ENCODE measurements at places on chromosomes 6 and 20.
A peak's percentile ranks its signal among the peaks of the same experiment; 100 is the strongest.

GRCh38 chr6:80340280-80340679, 233.8 kb downstream of the BCKDHB start:
- no peak for DNase-seq

DNA sequence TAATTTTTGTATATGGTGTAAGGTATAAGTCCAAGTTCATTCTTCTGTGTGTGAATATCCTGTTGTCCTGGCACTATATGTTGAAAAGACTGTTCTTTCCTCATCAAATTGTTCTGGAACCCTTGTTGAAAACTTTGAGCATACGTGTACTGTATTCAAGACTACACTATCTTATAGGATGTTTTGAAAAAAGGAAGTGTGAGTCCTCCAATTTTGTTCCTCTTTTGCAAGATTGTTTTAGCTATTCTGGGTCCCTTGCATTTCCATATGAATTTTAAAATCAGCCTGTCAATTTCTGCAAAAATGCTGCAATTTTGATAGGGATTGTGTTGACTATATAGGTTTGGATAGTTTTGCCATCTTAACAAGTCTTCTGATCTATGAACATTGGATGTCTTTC, 195.2 kb downstream of the BACH2 start:
- no peak for DNase-seq

GRCh38 chr6:143410859-143411270, 39.6 kb downstream of the ADAT2 start:
- no peak for DNase-seq

DNA sequence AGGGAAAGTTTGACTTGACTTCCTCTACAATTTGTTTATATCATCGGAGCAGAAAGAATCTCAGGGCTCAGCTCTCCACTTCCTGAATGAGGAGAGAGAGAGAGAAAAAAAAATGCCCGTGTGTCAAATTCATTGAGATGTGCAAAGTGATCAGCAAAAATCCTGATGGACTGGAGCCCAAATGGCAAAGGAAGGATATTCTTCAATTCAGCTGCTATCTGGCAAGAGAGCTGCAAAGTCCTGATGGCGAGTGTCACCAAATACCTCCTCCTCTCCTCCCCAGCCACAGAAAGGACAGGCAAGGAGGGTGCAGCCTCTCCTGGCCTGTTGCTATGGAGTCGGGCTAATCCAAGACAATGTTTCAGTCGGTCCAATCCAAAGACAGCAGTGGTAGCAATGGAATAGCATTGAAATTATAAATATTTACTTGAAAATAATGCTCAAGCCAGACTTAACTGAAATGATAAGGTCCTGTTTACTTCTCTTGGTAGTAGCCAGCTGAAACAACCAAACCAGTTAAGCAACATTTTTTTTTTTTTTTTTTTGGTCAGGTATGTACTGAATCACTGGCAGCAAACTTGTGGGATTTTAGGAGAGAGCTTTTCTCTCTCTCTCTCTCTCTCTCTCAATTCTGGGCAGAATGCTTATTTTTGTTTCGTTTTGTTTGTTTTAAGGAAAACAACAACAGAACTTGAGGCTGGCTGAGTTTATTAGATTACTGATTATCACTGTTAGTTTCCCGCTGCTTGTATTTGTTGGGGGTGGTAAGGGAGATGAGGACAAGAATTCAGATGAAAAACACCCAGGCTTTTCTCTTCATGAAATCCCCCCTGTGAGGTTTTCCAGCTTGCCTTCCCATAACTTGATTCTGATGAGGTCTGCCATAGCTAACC, 204.2 kb downstream of the BCAS1 start:
- DNase-seq: no peak

DNA sequence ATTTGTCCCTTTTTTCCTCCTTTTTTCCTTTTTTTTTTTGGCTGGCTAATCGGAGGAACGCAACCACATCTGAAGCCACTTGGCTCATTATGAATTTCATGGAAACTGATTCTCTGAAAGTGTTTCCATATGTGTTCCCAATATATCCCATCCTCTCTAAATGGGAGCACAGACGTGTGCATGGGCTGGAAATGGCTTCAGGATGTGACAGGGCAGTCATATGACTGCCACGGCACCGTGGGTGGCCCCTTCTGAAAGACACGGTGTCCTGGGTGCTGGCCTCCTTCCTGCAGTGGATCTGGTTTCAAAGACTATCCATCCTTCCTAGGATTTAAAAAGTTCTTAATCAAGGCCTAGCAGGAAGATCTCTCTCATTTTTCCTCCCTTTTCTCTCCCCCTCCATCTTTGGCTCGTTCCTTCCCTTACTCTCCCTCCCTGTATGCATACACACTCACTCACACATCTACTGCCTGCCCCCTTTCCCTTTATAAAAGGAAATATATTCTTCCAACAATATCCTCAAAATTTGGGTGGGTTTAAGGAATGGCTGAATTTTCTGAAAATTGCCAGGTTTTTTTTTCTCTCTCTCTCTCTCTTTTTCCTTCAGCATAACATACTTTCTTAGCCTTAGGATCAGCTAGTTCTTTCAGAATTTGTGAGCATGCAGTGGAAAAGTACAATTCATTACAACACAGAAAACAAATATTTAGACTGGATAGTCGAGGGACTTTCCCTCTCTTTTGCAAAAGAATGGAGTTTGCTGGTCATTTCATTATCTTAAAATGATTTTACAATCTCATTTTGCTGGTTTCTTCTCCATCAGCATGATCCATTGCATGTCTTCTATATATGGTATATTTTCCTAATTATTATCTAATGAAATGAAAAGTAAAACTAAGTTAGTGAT, 161.2 kb upstream of the SUPT3H start:
- no peak for DNase-seq

GRCh38 chr6:26156850-26157250, 69.6 kb downstream of the HFE start:
- DNase-seq: peak; percentile 25

DNA sequence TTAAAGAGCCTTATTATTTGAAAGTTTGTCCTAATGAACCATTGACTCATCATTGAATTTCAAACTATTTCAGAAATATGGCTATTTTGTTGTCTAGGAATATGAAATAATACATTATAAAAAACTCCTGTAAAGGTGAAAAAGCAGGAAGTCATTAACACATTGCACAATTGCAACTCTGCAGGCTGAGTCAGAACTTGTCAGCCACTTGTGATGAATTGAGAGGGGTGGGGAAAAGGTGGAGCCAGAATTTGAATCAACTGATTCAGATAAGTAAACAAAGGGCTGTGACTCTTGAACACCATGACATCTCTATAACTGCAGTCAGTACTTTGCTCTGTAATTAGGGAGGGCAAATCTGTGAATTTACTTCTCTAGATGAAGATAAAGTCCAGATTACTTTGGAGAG, 6.0 kb downstream of the C6orf141 start:
- no peak for DNase-seq

DNA sequence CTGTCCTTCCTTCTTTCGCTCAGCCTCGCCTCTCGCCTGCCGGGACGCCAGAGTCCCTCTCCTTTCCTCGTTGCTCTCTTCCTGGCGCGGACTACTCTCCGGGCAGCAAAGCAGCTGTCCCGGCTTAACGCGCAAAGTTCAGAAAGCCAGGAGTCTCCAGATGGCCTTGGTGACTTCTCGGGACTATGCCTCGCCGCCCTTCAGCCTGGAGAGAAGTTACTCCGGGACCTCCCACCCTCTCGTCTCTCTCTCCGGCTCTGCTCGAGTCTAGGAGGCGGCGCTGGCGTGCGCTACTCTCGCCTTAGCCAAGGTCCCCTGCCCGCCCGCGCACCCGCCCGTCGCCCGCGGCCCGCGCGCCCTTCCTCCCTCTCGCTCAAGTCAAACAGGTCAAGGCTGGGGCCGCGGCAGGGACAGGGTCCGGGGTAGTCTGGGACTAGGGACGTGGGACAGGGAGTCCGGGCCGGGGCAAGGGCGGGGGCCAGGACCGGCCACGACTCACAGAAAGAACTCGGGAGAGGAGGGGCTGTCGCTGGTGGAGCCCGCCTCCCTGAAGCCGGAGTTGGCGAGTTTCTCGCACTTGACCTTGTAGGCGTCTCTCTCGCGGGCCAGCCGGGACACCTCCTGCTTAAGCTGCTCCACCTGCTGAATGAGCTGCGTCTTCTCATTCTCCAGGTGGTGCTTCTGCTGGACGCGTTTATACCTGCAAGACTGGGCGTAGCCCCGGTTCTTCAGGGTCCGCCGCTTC, 1.5 kb downstream of the MAFB start:
- no peak for DNase-seq

GRCh38 chr6:136189104-136189503, 61.0 kb downstream of the MTFR2 start:
- DNase-seq: no peak

DNA sequence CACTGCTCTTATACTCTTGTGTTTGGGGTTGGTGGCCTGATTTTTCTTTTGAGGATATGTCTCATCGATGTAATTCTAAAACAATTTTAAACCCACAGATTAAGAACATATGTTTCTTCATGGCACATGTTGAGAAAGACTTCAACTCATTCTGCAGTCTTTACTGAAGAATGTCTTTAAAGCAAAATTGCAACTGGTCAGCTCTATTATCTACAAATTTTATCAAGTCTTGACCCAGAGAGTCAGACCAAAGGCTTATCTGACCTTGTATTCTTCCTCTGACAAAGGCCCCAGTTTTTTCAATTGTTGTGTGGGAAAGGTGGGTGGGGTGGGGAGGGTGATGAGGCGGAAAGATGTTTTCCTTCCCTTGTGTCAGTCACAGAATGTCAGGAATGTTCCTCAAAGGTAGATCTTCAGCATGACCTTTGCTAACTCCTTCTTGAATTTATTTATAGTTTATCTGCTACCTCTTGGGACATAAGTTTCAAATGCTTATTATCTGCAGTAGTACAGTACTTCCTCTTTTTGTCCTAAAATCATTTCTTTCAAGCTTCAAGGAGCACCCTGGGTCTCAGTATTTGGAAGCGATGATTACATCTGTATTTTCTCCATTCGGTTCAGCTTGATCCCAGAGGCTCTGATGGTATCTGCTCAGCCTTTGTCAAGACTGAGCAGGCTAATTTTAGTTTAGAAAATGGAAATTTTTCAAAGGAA, 63.2 kb upstream of the TIAM2 start:
- DNase-seq: no peak

- peak; percentile 66 for DNase-seq
Measured at GRCh38 chr20:58236612-58237317, 8.3 kb upstream of the ANKRD60 start.

DNA sequence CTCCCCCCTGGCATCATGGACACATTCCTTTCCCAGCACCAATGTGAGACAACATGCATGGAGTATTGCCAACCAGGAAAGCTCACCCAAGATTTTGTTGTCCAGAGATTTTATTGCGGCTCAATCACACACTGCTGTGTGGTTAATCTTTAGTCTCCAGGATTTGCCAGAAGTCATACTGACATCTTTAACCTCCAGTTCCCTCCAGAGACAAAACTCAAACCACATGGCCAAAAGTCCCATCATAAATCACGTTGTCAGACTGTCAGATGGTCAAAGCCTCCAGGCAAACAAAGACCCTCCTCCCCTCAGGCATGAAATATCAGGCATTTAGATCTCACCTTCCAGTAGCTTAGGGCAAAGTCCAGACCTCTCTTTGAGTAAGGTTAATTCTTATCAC, 97.3 kb upstream of the OPRM1 start:
- DNase-seq: no peak

DNA sequence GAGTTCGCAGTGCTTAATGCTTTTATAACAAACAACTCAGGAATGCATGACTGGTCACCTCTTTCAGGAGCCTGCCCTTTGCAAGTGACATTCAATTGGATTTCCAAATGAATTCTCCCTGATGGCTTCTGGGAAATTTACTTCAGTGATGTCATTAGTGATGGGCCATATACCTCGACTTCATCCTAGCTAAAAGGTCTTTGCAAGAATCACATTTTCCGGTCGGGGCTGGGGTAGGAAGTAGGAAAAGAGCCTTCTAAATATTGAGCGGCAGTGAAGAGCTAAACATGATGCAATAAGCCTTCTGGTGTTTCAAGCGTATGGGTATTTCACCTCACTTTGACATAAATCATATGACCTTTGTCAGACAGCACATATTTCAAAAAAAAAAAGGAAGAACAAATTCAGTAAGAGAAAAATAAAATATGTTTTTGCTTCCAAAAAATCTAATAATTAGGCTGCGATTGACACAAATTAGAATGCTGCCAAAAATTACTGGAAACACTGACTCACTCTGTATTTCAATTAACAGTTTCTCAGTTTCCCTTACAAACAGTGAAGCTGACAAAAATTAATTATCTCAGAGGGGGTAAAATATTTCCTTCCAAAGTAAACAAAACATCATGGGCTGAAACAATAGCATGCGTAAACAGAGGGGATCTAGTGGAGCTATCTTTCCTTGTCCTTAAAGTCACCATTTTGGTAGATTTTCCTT, 39.8 kb downstream of the ADTRP start:
- DNase-seq: no peak

- DNase-seq: no peak
Measured at GRCh38 chr6:130115036-130115435, 96.7 kb downstream of the L3MBTL3 start.

GRCh38 chr6:586553-586952, 70.3 kb downstream of the HUS1B start:
- no peak for DNase-seq

GRCh38 chr20:46089167-46089416, 670 bp downstream of the NCOA5 start:
- DNase-seq: no peak

GRCh38 chr20:53036992-53037391, 64.8 kb downstream of the TSHZ2 start:
- DNase-seq: no peak

GRCh38 chr6:146985111-146985510, 219.1 kb upstream of the STXBP5 start:
- no peak for DNase-seq

DNA sequence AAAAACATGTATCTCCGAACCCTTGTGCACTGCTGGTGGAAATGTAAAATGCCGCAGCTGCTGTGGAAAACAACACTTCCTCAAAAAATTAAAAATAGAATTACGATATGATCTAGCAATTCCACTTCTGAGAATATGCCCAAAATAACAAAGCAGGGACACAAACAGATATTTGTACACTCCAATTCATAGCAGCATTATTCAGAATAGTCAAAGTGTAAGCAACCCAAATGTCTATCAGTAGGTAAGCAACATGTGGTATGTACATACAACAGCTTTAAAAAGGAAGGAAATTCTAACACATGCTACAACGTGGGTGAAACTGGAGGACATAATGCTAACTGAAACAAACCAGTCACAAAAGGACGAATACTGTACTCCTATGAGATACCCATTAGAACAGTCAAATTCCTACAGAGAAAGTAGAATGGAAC, 5.7 kb upstream of the RAB5IF start:
- no peak for DNase-seq

GRCh38 chr6:154157706-154158105, 118.7 kb downstream of the OPRM1 start:
- DNase-seq: no peak

GRCh38 chr6:39330057-39330456, 7.6 kb upstream of the KCNK16 start:
- no peak for DNase-seq

GRCh38 chr20:40282941-40283340, 406.1 kb downstream of the MAFB start:
- DNase-seq: no peak

- no peak for DNase-seq
Measured at GRCh38 chr6:118080547-118080946, 173.5 kb downstream of the SLC35F1 start.

DNA sequence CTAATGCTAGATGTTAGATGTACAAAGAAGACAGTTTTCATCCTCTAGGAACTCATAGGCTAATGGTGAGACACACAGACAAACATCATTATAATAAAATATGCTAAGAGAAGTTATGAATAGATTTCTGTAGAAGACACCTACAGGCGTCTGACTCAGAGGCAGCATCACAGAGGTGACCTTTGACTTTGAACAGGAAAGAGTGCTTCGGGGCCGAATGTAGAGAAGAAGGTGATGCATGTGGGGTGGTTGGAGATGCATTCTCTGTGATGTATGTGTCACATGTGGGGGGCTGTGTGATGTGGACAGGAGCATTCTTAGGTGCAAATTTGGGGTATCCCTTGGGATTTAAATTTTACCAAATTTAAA, 6.8 kb downstream of the GUCA1A start:
- no peak for DNase-seq
